COR-L47 (cell line): ENCODE measurements at places on chromosomes 6 and 20.
A peak's percentile ranks its signal among the peaks of the same experiment; 100 is the strongest.

DNA sequence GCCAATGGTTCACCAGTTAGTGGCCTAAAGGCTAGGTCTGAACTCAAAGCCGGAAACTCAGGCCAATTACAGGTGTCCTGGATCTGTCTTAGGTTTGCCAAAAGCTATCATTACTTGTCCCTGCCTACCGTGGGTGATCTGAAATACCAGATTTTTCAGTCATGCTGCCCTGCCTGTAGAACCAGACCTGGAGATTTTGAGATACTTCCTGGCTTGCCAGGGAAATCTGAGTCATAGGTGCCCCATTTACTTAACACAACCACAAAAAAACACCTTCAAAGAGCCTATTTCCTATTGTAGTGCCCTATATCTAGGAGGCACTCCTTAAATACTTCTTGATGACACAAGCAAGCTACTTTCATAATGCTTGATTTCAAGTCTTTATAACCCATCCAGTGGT is 13.9 kb upstream of the RANBP9 start:
- DNase-seq, result no peak

DNA sequence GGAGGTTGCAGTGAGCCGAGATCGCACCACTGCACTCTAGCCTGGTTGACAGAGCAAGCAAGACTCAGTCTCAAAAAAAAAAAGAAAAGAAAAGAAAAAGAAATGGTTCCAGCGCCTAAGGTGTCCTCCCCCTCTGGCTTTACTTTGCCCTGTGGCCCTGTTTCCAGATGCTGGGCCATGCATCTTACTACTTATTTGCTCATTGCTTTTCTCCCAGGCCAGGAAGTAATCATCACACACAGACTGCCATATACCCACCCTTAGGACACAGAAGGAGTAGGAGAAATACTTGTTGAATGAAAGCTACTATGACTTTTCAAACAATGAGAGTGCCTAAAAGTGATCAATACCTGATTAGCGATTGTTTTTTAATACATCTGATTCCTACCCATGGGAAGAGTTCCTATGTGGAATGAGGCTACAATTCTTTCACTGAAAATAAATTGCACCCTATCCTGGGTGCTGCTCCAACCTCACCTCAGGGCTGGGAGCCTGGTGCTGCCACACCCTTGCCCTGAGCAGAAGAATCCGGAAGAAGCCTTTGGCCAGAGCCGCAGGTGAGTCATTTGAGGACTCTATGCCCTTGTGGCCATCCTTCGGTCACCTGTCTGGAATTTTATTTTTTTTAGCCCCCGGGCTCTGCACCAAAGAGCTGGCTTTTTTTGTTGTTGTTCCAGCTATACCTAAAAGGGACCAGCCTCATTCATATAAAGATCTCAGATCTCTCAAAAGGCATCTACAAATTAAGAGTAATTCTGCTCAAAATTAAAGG is 22.7 kb upstream of the TFAP2C start:
- DNase-seq, result no peak

GRCh38 chr6:53794137-53794719 is 577 bp upstream of the LRRC1 start:
- peak; percentile 77 for DNase-seq

- no peak for DNase-seq
Measured at GRCh38 chr6:158122048-158122447, 46.0 kb downstream of the SERAC1 start.

DNA sequence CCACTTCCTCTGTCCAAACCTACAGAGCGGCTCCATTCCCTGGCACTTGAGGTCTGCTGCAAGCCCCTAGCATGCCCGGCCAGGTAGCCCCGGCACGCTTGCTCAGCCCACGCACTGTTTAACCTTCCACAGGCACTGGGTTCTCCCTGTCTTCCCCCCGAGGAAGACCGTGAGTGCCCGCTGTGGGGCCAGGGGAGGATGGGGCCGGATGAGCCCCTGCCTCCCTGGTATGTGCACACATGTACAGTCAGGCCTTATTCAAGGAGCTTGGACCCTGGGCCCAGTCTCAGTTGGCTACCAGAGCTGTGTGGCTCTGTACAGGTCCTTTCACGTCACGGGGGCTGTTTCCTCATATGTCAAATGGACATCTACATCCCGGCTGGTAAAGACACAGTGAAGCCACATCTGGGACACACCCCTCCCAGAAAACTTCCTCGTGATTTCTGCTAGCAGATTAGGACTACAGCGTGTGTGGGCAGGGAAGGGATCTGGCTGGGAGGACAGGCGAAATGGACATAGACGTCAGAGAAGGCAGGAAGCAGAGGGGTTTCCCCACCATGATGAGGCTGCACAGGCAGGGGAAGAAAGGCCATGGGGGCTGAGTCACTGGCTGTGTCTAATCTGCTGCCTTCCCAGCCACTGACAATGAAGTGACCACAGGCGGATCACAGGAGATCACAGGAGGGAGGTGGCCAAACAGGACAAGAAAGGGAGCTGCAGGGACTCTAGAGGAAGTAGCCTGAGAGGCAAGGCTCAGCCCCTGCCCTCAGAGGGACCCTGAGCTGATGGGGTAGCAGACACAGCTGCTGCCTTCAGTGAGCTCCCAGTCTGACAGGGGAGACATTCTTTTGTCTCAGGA is 62.9 kb downstream of the MRPL14 start:
- no peak for DNase-seq

DNA sequence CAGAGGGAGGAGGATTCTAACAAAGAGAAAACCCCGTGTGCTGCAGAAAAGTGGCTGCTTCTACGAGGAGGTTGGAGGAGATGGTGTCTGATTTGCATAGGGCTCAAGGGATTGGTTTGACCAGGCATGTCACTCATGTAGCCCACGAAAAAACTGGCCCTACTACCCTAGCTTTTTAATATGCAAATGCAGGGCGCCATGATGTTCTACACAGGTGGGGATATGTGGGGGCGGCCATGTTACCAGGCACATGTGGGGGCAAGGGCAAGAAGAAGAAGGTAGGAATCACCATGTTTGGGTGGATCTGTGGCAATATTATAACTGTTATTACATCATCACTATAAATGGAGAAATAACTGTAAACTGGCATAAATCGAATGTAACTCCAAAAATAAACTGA is 9.9 kb downstream of the KIAA1755 start:
- no peak for DNase-seq

GRCh38 chr6:43773980-43774775 is 4.2 kb downstream of the VEGFA start:
- DNase-seq, result no peak

- no peak for DNase-seq
Measured at GRCh38 chr6:10385524-10386132, 29.2 kb downstream of the TFAP2A start.

DNA sequence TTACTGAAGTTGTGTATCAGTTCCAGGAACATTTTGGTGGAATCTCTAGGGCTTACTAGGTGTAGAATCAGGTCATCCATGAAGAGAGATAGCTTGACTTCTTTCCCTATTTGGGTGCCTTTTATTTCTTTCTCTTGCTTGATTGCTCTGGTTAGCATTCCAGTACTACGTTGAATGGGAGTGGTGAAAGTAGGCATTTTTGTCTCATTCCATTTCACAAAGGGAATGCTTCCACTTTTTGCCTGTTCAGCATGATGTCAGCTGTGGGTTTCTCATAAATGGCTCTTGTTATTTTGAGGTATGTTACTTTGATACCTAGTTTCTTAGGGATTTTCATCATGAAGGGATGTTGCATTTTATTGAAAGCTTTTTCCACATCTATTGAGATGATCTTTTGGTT is 195.3 kb downstream of the MOXD1 start:
- DNase-seq, result no peak

- no peak for DNase-seq
Measured at GRCh38 chr20:57243480-57244220, 22.8 kb downstream of the BMP7 start.

DNA sequence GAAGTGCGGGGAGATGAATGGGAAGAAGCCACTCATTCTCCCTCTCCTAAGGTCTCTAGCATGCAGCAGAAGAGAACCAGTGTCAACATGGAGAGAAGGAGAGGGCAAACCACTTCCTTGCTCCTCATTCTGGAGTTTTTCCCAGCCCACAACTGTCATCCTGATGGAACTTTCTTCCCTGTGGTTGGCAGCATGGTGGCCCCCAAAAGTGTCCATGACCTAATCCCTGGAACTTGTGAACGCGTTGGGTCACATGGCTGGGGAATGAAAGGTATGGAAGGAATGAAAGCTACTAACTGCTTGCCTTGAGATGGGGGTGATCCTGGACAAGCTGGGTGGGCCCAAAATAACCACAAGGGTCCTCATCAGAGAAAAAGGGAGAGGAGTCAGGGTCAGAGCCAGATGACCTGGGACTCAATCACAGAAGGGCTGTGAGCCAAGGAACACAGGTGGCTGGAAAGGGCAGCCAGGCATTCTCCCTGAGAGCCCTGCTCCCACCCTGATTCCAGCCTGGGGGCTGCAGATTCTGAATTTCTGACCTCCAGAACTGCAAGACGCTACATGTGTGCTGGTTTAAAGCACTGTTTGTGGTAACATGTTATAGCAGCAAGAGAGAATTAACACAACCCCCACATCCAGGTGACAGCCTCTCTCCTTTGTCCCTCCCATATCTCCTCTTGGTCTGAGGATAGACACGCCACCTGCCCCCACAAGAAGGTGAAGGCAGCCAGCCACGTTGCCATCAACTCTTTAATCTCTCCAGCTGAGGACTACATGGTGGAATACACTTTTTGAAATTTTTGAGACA is 63.2 kb downstream of the PYGB start:
- DNase-seq, result no peak

DNA sequence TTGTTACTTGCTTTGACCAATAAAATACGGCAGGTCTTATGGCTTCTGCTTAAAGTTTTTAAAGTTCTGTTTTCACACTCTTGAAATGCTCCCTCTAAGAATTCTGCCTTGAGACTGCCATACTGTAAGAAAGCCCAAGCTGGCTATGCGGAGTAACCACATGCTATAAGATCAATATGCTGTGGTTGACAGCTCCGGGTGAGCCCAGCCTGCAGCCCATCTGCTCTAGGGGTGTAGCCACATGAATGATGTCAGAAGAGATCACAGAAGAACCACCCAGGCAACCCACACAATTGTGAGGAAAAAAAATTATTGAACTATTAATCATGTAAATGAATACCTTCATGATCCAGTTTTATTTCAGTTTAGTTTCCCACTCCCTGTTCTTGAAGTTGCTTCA is 26.1 kb upstream of the SH3BGRL2 start:
- no peak for DNase-seq

GRCh38 chr20:51380401-51381385 is 161.8 kb downstream of the NFATC2 start:
- DNase-seq, result no peak

- DNase-seq, result no peak
Measured at GRCh38 chr6:40399888-40400457, 187.2 kb downstream of the LRFN2 start.

DNA sequence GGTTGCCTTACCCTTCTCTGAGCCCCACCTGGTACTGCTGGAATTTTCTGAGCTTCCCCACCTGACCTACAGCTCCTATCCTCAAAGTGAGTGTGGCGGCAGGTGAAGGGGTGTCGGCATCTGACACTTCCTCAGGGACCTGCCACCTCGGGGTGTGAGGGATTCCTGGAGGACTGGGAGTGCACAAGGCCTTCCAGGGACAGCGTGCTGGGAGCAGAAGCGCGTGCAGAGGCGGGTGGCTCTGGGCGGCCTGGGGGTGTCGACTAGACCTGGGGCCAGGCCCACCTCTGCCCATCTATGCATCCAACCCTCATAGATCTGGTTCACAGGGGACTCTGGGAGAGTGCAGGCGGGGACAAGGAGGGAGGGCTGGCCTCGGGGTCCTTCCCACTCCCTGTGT is 7.8 kb downstream of the DLGAP4 start:
- no peak for DNase-seq

- DNase-seq, result no peak
Measured at GRCh38 chr6:15793826-15794225, 131.0 kb upstream of the DTNBP1 start.

GRCh38 chr6:137830511-137830911 is 36.5 kb upstream of the TNFAIP3 start:
- DNase-seq, result no peak

- no peak for DNase-seq
Measured at GRCh38 chr20:18739751-18740166, 73.8 kb upstream of the SCP2D1 start.

DNA sequence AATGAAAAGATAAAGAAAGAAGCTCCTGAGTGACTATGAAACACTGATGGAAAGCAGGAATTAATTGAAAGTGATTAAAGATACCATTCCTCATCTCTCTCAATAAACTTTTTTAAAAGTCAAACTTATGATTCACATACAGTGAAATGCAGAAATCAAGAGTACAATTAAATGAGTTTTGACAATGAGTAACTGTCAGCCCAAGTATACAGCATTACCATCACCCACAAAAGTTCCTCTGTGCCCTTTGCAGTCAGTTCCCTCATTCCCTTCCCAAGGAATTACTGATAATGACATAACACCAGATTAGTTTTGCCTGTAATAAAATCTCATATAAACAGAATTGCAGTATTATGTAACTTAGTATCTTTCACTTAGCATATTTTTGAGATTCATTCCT is 44.5 kb downstream of the ATG5 start:
- DNase-seq, result no peak

DNA sequence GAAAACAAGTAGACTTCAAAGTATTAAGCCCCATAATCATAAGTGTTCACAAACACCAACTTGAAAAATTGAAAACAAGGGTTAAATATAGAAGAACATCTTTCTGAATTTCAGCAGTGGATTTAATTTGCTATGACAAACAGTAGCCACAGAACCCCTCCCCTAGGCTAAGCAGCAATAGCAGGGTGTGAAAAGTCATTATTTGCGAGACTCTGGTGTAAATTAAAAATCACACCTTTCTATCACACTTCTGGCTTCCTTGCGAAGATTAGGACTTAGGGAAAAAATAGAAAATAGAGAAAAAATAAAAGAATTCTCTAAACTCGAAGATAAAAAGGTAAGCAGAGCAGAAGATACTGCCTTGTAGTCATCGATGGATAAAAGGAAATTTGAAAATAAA is 6.1 kb downstream of the SAMD3 start:
- no peak for DNase-seq

DNA sequence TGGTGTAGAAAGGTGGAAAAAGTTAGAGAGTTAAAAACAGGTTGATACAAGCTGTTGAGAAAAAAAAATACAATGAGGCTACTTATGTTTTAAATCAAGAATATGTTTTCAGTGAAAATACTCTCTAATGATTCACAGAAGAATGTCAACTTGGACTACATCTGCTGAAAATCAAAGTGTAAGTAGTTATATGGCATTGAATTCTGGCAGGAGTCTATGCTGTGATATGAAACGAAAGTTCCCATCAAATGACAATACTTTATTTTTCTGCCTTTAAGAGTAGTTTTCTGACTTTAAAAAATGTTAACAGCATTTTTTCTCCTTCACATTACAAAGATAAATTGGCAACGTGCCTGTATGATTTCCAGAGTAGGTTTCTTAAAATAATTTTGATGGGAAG is 158.3 kb downstream of the EYA4 start:
- no peak for DNase-seq

- DNase-seq, result no peak
Measured at GRCh38 chr6:147802459-147802858, 294.0 kb downstream of the SAMD5 start.

- DNase-seq, result no peak
Measured at GRCh38 chr6:22833191-22833590, 263.8 kb downstream of the HDGFL1 start.
